ENCODE measurements at places on chromosomes 7 and 10.
A peak's percentile ranks its signal among the peaks of the same experiment; 100 is the strongest.

DNA sequence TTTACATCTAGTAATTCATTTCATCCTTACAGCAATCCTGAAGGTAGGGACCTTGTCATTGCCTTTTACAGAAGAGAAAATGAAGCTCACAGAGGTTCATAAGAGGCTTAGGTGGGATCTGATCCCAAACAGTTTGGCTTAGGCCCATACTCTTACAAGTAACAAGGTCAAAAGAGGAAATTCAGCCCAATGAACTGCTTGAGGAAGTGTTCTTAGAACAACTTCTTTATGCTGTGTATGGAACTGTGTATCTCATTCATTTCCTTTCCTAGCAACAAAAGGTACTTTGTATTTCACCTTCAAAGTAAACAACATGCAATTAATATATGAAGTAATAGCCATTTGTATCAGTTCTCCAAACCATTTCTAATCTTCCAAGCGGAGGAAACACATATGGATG, 79.3 kb downstream of the AVL9 start:
- no peak for DNase-seq

GRCh38 chr7:35755711-35756110, 45.1 kb upstream of the SEPTIN7 start:
- DNase-seq: no peak

GRCh38 chr10:110837418-110838171, 34.1 kb upstream of the PDCD4 start:
- DNase-seq: no peak

GRCh38 chr7:45100761-45101480, 10.6 kb downstream of the TBRG4 start:
- DNase-seq: no peak

GRCh38 chr10:70967591-70968587, 79.5 kb upstream of the PCBD1 start:
- no peak for DNase-seq

GRCh38 chr7:155944901-155945300, 132.6 kb upstream of the SHH start:
- DNase-seq: no peak

DNA sequence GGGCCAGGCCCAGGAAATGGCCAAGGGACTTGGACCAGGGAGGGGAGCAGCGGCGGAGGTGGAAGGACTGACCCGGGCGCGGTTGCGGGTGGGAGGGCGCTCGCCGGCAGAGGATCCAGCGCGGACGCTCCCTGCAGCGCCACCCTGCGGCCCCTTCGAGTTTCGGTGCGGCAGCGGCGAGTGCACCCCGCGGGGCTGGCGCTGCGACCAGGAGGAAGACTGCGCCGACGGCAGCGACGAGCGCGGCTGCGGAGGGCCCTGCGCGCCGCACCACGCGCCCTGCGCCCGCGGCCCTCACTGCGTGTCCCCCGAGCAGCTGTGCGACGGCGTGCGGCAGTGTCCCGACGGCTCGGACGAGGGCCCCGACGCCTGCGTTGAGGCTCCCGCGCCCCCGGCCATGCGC, 16.8 kb upstream of the ZNF467 start:
- DNase-seq: no peak

DNA sequence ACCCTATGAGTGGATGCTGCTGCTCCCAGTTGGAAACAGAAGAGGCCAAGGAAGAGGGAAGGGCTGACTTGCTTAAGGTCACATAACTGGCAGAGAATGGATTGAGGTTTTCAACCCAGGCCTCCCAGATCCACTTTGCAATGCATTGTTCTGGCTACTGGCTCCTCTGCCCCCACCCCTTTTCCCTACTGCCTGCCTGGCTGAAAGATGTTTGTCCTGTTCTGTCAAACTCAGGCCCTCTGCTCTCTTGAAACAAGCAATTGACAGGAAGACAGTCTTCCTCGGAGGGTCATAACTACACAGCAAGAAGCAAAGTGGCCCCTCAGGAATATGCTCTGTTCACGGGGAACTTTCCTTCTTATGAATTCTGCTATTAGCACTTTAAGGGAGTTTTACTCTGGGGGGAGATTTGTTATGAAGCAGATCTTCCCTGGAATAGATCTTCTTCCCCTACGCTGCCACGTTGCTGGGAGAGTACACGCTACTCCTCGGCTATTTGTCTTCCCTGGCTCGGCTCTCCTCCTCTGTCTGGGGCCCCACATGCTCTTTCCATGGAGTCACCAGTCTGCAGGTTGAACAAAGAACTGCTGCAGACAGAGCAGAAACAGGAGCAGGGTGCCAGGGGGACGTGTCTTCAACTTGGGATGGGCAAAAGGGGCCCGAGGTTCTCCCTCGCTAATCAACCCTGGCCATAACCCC, 436.1 kb downstream of the TYW1 start:
- DNase-seq: no peak

- no peak for DNase-seq
These were observed 45.2 kb upstream of the NPFFR1 start for GRCh38 chr10:70328967-70329366.

DNA sequence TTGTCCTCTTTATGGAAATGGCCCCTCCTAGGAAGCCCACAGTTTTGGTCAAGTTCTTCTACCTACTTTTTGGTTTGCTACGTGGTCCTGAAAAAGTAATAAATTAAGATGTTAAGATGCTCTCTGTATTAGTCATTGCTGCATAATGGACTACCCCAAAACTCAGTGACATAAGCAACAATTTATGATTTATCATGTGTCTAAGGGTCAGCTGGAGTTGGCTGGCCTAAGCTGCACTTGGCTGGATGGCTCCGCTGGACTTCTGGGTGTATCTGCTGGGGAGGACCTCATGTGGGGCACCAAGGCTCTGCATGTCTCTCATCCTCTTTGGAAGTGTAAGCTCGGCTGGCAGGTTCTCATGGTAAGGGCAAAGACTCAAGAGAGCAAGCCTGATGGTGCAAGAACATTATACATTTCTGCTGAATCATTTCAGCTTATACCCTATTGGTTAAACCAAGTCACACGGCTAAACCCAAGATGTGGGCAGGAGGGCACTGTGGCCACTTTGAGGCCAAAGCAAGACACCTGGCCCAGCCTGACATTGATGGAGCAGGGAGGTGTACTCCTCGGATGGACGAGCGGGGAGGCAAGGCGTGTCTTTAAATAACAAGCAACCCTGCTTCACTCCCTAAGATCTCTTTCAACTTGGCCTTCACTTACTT, 47.7 kb downstream of the TBXAS1 start:
- no peak for DNase-seq

- peak; percentile 32 for DNase-seq
These were observed 251.1 kb upstream of the LRRN3 start for GRCh38 chr7:110839866-110840265.

GRCh38 chr10:110349831-110350230, 45.1 kb upstream of the SMNDC1 start:
- no peak for DNase-seq

- DNase-seq: no peak
These were observed 33.0 kb downstream of the KIF5B start for GRCh38 chr10:32023264-32023663.

- no peak for DNase-seq
These were observed 1086.6 kb upstream of the SORCS1 start for GRCh38 chr10:108250936-108251620.

- no peak for DNase-seq
These were observed 83.4 kb upstream of the NUPR2 start for GRCh38 chr7:56199639-56200038.

- no peak for DNase-seq
These were observed 717.9 kb downstream of the PHTF2 start for GRCh38 chr7:78516450-78516849.

DNA sequence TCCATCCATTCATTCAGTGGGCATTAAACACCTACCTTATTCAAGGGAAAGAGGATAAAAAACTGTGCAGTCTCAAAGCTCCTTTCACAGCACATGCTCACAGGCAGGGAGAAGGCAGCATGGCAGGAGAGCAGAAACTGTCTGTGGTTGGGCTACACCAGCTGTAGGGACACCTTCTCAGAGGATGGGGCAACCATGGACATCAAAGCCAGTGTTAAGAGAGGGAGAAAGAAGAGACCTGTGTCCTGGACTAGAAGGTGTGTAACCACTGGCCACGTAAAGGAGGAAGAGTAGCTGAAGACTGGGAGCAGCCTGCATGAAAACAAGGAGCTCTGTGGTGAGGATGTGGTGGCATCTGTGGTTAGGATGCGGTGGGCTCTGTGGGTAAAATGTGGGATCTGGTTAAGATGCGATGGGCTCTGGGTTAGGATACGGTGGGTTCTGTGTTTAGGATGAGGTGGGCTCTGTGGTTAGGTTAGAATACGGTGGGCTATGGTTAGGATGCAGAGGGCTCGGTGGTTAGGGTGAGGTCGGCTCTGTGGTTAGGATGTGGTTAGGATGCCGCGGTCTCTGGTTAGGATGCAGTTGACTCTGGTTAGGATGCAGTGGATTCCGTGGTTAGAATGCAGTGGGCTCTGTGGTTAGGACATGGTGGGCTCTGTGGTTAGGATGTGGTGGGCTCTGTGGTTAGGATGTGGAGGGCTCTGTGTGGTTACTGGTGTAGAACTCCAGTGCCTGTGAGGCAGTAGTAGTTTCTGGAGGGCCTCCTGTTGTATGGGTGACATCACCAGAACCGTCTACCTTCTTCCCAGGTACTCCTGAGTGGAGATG, 197.6 kb downstream of the WDR37 start:
- DNase-seq: no peak

DNA sequence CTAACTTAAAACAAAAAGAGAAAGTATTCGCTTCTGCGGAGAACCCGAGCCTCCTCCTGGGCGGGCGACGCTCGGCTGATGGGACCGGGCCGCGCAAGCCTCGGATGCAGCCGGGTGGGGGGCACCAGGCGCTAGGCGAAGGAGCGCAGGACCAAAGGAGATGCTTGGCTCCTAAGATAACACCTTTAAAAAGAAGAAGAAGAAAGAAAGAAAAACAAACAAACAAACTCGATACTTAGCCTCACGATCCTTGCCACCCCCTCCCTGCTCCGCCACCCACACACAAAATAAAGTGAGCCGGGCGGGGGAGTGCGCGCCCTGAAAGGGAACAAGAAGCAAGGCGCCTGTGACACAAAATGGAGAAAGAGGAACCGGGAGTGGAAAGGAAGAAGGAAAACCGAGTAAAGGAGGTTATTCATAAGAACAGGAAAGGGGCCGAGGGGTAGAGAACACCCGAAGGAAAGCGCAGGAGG, 34.0 kb upstream of the EBLN1 start:
- peak; percentile 84 for DNase-seq

DNA sequence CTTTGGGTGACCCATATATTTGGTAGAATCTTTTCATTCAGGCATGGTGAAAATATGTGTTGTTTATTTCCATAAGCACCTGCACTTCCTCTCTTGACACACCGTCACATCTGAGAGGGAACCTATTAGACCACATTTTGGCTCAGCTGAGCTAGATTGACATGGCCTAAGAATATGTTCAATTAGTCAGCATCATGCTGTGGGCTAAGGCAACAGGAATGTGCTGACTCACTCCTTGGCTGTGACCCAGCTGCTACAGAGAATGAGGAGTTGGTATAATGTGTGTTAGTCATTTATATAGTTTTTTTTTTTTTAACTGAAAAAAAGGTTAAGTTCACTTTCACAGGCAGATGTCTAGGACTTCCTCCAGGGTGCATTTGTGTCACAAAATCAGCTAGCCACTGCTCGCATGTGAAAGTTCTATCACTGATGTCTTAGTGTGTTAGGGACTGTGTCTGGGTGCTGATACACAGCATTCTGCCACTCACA, 180.6 kb downstream of the SEMA3E start:
- DNase-seq: peak; percentile 72

DNA sequence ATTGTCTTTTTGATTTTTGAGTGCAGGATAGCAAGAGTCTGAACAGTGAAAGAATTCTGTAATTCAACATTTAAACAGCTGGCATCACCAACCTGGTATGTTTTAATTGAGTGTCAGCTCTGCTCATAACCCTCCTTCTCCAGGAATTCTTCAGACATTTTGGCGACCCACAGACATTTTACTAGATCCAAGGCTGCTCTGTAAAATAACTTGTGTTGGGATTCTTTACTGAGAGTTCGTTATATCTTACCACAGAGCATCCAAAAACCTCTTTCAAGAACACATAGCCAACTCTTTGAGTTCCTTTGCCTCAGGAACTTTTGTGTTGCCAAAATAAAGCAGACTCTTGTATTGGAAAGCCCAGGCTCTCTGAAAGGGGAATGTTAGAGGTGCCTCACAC, 27.7 kb upstream of the SORCS3 start:
- DNase-seq: no peak

DNA sequence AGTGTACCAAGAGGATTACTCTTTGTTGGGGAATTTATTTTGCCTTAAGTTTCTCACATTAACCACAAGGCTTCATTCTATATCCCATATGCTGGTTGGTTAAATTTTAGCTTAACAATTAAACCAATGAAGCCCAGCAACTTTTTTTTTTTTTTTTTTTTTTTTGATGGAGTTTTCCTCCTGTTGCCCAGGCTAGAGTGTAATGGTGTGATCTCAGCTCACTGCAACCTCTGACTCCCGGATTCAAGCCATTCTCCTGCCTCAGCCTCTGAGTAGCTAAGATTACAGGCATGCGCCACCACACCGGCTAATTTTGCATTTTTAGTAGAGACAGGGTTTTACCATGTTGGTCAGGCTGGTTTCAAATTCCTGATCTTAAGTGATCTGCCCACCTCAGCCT, 75.0 kb upstream of the MKX start:
- DNase-seq: no peak

DNA sequence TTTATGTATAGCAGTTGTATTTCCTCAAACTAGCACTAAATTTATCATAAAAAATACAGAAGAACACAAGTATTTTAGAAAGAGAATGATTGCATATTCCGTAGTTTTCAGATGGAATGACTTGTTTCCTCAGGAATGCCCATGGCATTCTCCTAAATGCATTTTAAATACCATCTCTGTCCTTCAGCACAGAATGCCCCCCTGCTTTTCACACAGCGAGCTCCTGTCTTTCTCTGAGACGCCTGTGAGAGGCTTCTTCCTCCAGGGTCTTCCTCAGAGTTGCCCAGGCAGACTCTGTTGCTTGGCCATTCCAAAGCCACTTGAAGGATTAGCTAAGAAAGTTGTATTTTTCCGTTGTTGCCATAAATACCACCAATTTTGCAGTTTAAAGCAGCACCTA, 10.1 kb downstream of the LANCL2 start:
- no peak for DNase-seq

- no peak for DNase-seq
These were observed 604 bp upstream of the STAM start for GRCh38 chr10:17643339-17643754.

DNA sequence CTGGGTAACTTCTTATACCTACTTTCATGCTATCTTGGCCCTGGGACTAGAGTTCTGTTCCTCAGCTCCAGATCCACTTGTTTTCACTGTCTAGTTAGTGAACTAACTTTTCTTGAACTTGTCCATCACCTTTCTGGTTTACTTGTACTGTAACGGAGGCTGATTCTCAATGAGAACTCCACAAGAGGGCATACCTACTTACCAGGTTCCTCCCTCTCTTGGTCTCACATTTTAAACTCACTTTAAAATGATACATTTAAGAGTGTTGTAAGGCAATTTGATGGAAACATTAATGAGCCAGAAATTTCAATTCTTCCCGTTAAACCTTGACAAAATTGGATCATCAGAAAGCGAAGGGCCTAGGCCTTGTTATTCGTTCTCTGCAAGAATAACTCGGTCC, 111.6 kb downstream of the MAGI2 start:
- DNase-seq: no peak

GRCh38 chr7:78734626-78735025, 718.8 kb downstream of the MAGI2 start:
- DNase-seq: no peak

GRCh38 chr7:1968397-1969111, 264.2 kb downstream of the MAD1L1 start:
- no peak for DNase-seq

- DNase-seq: no peak
These were observed 172.7 kb downstream of the NEURL1 start for GRCh38 chr10:103666087-103666761.

All from globus pallidus (tissue), 1 donor.